ENCODE measurements at places on chromosomes 6 and 20.

- no peak for DNase-seq
Observed at GRCh38 chr20:59824711-59825562, 108.5 kb downstream of the SYCP2 start.

GRCh38 chr6:7025861-7026260 lies 81.9 kb upstream of the RREB1 start:
- no peak for DNase-seq

DNA sequence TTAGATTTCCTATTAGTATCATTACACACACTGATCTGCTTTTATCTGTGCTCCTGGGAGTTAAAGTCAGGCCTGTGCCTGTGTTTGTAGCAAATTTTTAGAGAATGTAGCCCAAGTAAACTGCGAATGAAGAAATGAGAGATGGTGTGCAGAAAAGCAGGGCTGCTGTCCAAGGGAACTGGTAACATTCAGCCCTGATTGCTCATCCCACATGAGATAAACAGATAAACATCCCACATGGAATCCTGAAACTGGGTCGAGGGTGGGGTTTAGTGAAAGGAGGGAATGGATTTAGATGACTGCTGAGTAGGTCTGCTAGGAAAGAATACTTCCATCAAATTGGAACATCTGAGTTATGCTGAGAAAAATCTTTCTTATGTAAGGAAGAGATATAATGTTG lies 69.1 kb downstream of the GRIK2 start:
- no peak for DNase-seq

DNA sequence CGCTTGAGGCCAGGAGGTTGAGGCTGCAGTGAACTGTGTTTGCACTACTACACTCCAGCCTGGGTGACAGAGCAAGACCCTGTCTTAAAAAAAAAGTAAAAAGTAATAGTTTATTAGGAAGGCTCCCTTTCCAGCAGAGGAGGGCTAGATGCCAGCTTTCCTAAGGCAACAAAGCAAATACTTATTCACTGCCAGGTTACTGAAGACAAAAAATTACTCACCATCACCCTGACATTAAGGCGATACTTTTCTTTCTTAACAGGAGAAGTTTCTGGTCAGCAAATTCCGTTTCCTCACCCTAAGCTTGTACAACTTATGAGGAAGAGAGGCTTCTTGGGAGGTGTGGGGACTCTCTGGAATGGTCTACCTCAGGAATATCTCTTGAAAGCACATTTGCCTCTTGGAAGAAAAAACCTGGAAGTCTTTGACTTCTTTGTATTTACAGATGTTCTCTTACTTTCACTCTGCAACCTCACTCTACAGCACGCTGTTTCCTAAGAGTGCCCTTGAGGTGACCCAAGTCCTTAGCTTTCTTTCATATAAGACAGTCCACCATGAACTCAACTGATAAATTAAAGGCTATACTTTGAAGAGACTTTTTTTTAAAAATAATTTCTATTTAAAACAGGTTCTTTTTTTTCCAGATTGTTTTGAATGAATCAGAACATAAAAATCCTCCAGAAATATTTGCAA lies 52.9 kb upstream of the TRAF3IP2 start:
- no peak for DNase-seq

GRCh38 chr6:20223141-20223540 lies 10.9 kb upstream of the MBOAT1 start:
- no peak for DNase-seq

DNA sequence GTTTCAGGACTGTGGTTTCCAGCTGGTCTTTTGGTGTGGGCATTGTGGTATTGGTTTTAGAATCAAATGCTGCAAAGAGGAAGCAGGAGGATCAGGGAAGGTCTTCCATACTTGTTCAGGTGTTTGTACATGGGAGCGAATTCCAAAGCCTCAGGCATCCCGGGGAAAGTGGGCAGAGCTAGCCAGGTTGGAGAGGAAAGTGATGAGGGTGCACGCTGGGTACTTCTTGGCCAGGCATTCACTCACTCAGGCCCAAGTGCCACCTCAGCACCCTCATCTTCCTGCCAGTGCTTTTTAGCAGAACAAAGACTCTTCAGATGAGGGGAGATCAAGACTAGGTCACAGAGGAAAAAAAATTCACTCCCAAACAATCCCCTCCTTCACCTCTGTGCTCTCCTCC lies 241.1 kb upstream of the TBX18 start:
- no peak for DNase-seq

- no peak for DNase-seq
Observed at GRCh38 chr20:35181731-35182130, 9.9 kb downstream of the PROCR start.

- no peak for DNase-seq
Observed at GRCh38 chr6:130111031-130111430, 92.7 kb downstream of the L3MBTL3 start.

GRCh38 chr6:12296255-12296573 lies 6.1 kb downstream of the EDN1 start:
- no peak for DNase-seq

- DNase-seq, result no peak
Observed at GRCh38 chr20:59177266-59178250, 13.9 kb downstream of the ZNF831 start.

Data from progenitor cell of endocrine pancreas (in vitro differentiated cells).